ENCODE measurements at places on chromosomes 6 and 20. TPM values are rescaled to one million over a fixed set of nuclear protein-coding genes. Genes with fewer than 3 reads are reported as not detected.
A peak's percentile ranks its signal among the peaks of the same experiment; 100 is the strongest.

PERP gene
- 293 TPM for total RNA-seq

HLA-A gene
- 183 TPM for total RNA-seq

SNRNP48 gene
- total RNA-seq: 21.5 TPM

MOG gene
- total RNA-seq: not detected

ADGRB3 gene
- 2.0 TPM for total RNA-seq

C20orf204 gene
- 7.4 TPM for total RNA-seq

HLA-DMA gene
- total RNA-seq: 2.0 TPM

- H3K36me3 ChIP-seq: peaks cover 4% of the 10 kb centered on the region
- peaks cover 9% of the 10 kb centered on the region for H3K4me1 ChIP-seq
- DNase-seq: no peak
- no peak overlapping the region for H3K27ac ChIP-seq
Measured at GRCh38 chr6:14713966-14714631, 531.8 kb upstream of the JARID2 start.

- no peak overlapping the region for H3K4me3 ChIP-seq
- no peak for DNase-seq
- H3K4me1 ChIP-seq: no peaks in the 10 kb centered on the region
- peaks cover 43% of the 10 kb centered on the region for H3K36me3 ChIP-seq
- peak overlapping the region; percentile 33 for H3K27ac ChIP-seq
Measured at GRCh38 chr6:4059115-4059777, 19.7 kb downstream of the FAM217A start.

- no peak for DNase-seq
- no peaks in the 10 kb centered on the region for H3K27me3 ChIP-seq
- no peaks in the 10 kb centered on the region for H3K4me1 ChIP-seq
Measured at GRCh38 chr6:13035606-13036005, 292.7 kb downstream of the TBC1D7 start.

DNA sequence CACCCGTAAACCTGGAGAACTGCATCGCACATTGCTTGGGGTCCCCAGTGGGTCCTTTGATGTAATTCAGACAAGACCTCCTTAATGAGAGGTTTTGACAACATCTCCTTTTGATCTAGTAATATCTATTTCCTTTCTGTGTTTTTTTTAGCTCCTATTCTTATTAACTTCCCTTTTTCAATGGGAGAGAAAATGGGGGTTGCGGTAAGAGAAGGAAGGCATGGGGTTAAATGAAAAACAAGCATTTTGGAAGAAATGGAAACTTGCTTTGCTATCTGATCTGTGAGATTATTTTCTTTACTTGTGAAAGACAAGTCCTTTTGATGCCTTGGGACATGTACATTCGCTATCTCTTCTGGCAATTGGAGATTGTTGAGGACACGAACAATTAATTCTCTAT, 418.6 kb upstream of the MAN1A1 start:
- H3K36me3 ChIP-seq: no peaks in the 10 kb centered on the region
- H3K27me3 ChIP-seq: no peaks in the 10 kb centered on the region
- no peak for DNase-seq
- no peak overlapping the region for H3K27ac ChIP-seq
- no peak overlapping the region for H3K4me3 ChIP-seq
- no peaks in the 10 kb centered on the region for H3K4me1 ChIP-seq

- no peak overlapping the region for H3K4me3 ChIP-seq
- no peaks in the 10 kb centered on the region for H3K27me3 ChIP-seq
- no peaks in the 10 kb centered on the region for H3K36me3 ChIP-seq
- DNase-seq: no peak
Measured at GRCh38 chr6:124479991-124480430, 482.2 kb upstream of the RNF217 start.

DNA sequence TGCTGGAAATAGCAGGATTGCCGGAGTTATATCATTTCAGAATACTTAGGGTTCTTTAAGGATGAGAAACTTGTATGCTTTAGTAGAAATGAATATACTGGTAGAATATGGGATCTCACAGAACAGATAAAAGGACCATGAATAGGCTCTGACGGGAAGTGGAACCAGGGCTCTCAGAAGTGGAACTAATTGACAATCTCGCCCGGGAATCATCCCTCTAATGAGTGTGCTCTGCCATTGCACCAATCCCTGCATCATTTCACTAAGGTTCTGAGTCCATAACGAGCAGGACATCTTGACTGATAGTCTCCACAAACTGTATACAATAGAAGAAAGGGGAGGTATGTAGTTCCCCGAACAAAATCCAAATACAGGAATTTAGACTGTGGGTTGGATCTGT, 150.1 kb downstream of the COL9A1 start:
- H3K27ac ChIP-seq: no peak overlapping the region
- H3K4me1 ChIP-seq: no peaks in the 10 kb centered on the region
- no peak for DNase-seq
- H3K4me3 ChIP-seq: no peak overlapping the region

DNA sequence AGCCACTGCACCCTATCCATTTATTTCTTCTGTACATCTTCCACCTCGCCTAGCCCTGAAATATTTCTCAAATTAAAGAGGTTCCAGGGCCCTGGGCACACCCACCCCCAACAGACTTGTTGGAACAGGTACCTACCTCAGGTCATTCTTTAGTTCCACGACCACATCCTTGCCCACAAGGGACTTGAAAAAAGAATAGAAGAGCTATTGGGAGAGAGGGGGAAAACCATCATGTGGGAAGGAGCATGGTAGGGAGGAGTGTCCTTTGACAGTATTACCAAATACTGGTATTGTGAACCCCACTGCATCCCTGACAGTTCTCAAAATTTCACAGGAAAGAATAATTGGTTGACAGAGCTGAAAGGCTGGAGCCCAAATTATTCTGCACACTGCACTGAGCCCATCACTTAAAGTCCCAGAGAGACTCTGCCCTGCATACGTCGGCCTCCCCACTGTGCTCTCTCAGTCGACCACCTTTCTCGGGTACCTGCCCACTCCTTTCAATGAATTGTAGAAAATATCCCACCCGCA, 762 bp downstream of the LSM2 start:
- H3K4me1 ChIP-seq: peaks cover 10% of the 10 kb centered on the region
- H3K27ac ChIP-seq: peak overlapping the region; percentile 85
- no peaks in the 10 kb centered on the region for H3K27me3 ChIP-seq
- peaks cover 3% of the 10 kb centered on the region for H3K36me3 ChIP-seq
- peak overlapping the region; percentile 92 for H3K4me3 ChIP-seq

- no peak overlapping the region for H3K4me3 ChIP-seq
- no peak for DNase-seq
- no peaks in the 10 kb centered on the region for H3K4me1 ChIP-seq
- no peaks in the 10 kb centered on the region for H3K36me3 ChIP-seq
- no peaks in the 10 kb centered on the region for H3K27me3 ChIP-seq
Measured at GRCh38 chr6:79984261-79984660, 20.2 kb upstream of the TTK start.

DNA sequence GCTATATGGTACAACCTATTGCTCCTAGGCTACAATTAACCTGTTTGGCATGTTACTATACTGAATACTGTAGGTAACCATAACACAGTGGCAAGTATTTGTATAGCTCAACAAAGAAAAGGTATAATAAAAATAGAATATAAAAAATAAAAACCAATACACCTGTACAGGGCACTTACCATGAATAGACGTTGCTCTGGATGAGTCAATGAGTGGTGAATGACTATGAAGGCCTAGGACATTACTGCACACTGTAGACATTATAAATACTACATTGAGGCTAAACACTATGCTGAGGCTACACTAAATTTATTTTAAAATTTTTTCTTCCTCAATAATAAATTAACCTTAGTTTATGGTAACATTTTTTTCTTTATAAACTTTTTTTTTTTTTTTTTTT, 18.6 kb downstream of the ELOVL5 start:
- H3K4me1 ChIP-seq: peaks cover 15% of the 10 kb centered on the region
- no peaks in the 10 kb centered on the region for H3K27me3 ChIP-seq
- peaks cover 20% of the 10 kb centered on the region for H3K36me3 ChIP-seq
- DNase-seq: no peak
- no peak overlapping the region for H3K27ac ChIP-seq
- H3K4me3 ChIP-seq: no peak overlapping the region

DNA sequence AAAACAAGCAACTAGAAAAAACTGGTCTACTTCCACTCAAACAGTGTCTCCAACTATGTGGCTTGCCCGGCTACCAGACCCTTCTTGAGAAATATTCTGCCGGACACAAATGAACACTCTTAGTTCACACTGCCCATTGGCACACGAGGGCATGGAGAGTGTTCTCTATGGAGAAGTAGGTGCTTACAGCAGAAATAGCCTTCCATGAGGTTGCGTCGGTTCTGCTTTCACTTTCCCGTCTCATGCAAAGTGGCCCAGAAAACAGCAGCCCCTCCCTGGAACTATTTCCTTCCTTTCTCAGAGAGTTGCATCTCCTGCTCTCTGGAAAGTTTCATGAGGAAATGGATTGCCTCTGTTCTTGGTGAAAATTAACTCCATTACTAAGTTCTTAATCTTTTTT, 9.5 kb upstream of the HLA-DOA start:
- H3K27ac ChIP-seq: no peak overlapping the region
- DNase-seq: no peak
- H3K4me3 ChIP-seq: no peak overlapping the region

- H3K4me3 ChIP-seq: no peak overlapping the region
- no peak for DNase-seq
- no peaks in the 10 kb centered on the region for H3K27me3 ChIP-seq
- H3K36me3 ChIP-seq: no peaks in the 10 kb centered on the region
- no peak overlapping the region for H3K27ac ChIP-seq
- no peaks in the 10 kb centered on the region for H3K4me1 ChIP-seq
Measured at GRCh38 chr6:55290736-55291135, 36.5 kb upstream of the GFRAL start.

GRCh38 chr20:16272780-16273360, 300.4 kb downstream of the KIF16B start:
- no peak overlapping the region for H3K4me3 ChIP-seq
- peaks cover 19% of the 10 kb centered on the region for H3K4me1 ChIP-seq
- H3K27me3 ChIP-seq: no peaks in the 10 kb centered on the region
- H3K27ac ChIP-seq: no peak overlapping the region
- DNase-seq: no peak

DNA sequence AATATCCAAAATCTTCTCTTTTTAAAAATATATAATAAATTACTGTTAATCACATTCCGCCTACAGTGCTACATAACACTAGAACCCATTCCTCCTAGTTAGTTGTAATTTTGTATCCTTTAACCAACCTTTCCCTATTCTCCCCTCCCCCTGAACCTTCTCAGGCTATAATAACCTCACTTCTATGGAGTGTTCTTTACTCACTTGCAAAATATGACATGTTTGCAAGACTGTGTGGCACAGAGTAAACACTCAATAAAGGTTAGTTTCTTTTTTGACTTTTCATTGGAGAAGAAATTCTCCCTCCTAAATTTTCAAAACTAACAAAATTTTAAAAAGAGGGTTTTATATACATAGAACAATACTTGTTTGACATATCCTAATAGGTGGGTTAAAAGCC, 147.0 kb downstream of the FOXA2 start:
- no peaks in the 10 kb centered on the region for H3K36me3 ChIP-seq
- no peak overlapping the region for H3K4me3 ChIP-seq
- H3K27me3 ChIP-seq: peaks cover 8% of the 10 kb centered on the region
- H3K4me1 ChIP-seq: no peaks in the 10 kb centered on the region
- DNase-seq: no peak
- H3K27ac ChIP-seq: no peak overlapping the region

GRCh38 chr6:135875446-135875845, 23.9 kb downstream of the PDE7B start:
- DNase-seq: no peak
- H3K27me3 ChIP-seq: no peaks in the 10 kb centered on the region
- H3K36me3 ChIP-seq: no peaks in the 10 kb centered on the region
- H3K4me1 ChIP-seq: no peaks in the 10 kb centered on the region
- H3K27ac ChIP-seq: no peak overlapping the region
- no peak overlapping the region for H3K4me3 ChIP-seq

- no peak for DNase-seq
- no peak overlapping the region for H3K27ac ChIP-seq
- H3K4me1 ChIP-seq: peaks cover 44% of the 10 kb centered on the region
- no peaks in the 10 kb centered on the region for H3K27me3 ChIP-seq
- H3K4me3 ChIP-seq: no peak overlapping the region
- H3K36me3 ChIP-seq: no peaks in the 10 kb centered on the region
Measured at GRCh38 chr6:35047265-35048011, 93.7 kb downstream of the TCP11 start.

DNA sequence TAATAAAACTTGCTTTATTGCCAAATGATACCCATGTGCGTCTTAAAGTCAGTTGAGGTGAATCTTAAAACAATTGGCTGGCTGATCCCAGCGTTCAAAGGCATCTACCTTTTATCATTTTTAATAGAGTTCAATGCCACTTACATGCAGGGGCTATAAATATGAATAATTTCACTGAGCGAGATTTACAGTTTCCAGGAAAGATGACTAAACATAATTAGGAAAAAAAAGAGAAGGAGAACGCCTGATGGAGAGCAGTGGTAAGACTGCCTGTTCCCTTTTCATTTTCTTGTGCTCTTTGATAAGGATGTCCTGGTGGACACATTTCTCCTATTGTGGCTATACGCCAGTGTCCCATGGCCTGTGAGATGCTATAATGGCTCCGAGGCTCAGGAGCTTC, 139.9 kb upstream of the SLC22A23 start:
- H3K36me3 ChIP-seq: peaks cover 8% of the 10 kb centered on the region
- no peaks in the 10 kb centered on the region for H3K27me3 ChIP-seq
- no peak for DNase-seq
- no peaks in the 10 kb centered on the region for H3K4me1 ChIP-seq
- no peak overlapping the region for H3K4me3 ChIP-seq

DNA sequence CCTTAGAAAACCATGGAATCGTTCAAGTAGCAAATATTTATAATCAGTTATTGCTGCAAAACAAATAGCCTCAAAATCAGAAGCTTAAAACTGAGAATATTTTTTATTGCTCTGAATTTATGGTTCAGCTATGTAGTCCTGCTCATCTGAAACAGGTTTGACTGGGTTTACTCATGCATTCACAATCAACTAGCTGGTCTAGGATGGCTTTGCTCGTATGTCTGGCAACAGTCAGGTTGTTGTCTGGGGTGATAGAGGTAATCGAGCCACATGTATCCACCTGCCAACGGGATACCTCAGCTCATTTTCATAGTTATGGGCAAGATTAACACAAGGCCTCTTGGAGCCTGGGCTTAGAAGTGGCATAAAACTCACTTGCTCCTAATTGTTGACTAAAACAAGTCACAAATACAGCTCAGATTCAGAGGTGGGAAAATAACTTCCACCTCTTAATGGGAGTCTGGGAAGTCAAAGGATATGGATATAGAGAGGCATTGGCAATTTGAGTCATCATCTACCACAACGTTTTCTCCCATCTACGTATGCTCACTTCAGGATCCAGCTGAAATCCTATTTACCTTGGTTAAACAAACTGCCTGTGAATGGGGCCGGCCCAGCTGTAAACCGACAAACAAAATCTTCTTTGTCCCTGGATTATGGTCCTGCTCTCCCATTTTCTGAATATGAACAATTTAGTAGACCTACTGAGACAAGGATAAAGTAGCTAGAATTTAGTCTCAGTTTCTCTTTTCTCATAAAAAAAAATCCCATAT, 54.5 kb upstream of the TENT5A start:
- peak overlapping the region; percentile 54 for H3K27ac ChIP-seq
- no peaks in the 10 kb centered on the region for H3K27me3 ChIP-seq
- peaks cover 14% of the 10 kb centered on the region for H3K4me1 ChIP-seq

DNA sequence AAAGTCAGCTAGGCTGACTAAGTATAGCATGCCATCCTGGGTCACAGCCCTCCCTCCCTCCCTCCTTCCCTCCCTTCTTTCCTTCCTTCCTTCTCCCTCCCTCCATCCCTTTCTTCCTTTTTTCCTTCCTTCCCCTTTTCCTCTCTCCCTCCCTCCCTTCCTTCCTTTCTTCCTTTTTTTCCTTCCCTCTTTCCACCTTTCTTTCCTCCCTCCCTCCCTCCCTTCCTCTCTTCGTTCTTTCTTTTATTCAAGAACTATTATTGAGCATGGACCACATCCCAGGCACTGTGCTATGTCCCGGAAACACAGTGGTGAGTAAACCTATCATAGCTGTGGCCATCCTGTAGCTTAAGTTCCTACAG, 106.2 kb upstream of the BACH2 start:
- peaks cover 18% of the 10 kb centered on the region for H3K4me1 ChIP-seq
- no peak for DNase-seq
- H3K36me3 ChIP-seq: no peaks in the 10 kb centered on the region
- H3K27ac ChIP-seq: no peak overlapping the region
